ENCODE measurements at places on chromosomes 5 and 9.

GRCh38 chr9:130590305-130590704 is 10.9 kb downstream of the FUBP3 start:
- no peak for DNase-seq

DNA sequence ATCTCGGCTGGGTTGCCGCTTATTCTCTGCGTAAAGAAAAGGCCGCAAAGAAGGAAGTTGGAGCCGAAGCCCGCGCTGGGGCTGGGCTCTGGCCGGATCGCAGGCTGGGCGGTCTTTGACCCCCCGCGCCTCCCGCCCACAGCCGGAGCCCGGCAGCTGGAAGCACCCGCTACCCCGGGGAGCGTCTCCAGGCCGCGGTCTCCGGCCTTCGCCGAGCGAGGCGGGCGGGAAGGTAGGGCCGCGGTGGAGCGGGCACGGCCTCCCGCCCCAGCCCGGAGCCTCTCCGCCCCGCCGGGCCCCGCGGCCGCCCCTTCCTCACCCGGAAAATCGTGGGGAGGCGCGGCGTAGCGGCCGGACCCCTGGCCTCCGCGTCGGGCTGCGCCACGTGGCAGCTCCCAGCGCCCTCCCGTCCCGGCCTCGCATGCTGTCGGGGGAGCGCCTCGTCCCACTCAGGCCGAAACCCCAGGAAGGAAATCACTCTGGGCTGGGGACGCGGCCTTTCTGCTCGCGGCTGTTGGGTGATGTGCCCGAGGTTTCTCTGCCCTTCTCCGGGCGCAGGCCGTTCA is 12.0 kb downstream of the FOXD1 start:
- no peak for DNase-seq

GRCh38 chr9:9621355-9621940 is 991.4 kb downstream of the PTPRD start:
- DNase-seq, result no peak

DNA sequence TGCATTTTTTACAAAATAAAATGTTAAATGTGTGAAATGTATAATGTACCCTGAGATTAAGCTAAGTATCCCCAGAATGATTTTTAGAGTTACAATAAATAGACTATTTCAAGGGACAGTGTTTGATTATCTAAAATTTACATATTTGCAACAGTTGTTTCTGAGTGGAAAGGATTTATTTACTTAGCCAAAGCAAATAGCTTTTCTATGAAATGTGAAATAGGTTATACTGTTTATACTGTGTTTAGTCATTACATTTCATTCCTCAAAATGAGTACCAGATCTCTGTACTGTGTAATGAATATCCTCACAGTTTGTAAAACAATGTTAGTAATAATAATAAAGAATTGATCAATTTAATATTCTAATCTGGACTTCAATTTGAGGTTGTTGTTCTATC is 1019.0 kb downstream of the NR2F1-AS1 start:
- no peak for DNase-seq

DNA sequence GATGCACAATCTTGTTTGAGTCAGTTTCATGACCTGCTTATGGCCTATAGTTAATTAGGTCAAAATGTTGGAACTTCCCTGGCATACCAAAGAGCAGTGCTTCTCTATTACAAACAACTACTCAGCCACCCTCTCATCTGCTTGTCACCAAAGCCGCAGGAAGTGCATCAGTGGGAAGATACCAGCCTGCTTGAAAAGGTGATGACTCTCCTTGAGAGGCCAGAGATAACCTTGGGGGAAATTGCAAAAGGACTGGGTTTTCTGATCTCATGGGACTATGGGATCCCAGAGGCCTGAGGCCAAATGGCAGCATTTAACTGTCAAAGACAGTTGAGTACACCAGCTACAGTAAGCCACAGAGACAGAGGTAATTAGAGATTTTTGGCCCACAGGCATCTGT is 69.9 kb downstream of the C9orf57 start:
- DNase-seq, result no peak

DNA sequence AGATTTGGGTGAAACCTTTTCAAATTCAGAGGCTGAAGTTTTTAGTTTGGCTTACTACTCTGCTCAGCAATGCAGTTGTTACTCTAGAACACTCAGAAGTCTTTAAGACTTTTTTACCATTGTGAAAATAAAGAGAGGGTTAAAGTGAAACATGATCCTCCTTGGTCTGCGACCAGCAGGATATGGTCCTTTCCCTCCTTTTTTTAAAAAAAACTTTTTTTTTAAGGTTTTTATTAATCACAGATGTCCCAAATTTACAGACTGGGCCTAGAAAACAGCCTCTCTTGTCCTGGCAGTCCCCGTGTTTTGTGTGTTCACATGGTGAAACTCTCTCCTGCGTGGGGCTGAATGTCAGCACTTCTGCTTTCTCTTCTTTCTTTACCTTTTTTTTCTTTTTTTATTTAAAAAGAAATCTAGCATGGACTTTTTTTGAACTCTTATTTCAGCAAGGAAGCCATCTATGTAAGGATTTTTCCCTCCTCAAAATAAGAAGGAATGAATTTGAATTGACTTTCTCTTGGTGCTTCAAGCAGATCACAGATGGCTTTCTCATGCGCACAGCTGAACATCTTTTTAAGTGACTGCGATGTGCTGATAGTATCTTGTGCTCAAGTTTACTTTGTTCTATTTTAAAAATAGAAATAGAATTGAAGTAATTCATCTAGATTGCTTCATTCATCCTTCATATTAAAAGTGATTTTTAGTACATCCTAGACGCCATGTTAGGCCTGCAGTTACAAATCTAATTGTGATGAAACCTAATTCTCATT is 128.7 kb upstream of the OTULINL start:
- no peak for DNase-seq

DNA sequence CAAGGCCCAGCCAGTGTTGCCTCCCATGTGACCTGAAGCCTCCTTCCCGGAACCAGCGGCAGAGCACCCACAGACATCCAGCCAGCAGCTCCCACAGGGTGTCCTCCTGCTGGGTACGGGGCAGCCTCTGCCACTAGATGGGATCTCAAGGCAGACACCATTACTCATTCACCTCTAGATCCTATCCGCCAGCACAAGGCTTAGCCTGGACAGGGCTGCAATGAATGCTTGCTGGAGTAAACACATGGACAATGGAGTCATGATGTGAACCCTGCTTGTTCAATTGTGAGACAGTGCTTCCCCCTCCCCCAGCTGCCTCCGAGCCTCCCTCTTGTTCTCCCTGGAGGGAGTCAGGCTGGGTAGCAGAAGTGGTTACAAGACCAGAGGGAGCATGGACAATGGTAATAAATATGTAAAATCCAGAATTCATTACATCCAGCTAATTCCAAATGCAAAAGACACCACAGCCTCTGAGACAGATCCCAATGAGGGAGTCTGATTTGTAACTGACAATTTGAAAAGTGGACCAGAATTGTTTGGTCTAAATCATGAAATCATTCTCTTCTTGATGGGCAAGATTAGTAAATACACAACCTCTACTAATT is 132.0 kb downstream of the CRB2 start:
- DNase-seq, result no peak

- DNase-seq, result no peak
Observed at GRCh38 chr9:120555839-120556238, 24.1 kb downstream of the CDK5RAP2 start.

DNA sequence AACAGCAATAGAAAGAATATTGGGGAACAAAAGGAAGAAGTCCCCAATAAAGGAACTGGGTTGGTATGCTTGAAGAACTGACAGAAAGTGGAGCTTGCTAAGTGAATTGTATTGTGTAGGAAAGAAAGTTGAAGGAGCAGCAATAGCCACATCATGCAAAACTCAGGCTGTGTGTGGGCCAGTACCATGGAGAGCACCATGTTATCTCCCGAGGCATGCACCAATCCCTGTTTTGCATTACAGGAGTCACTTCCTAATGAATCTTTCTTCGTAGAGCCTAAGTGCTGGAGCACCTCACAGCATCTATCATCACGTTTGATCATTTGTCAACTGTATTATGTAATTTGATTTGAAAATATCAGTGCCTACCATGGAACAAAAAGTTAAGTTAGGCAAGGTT is 137.7 kb upstream of the NMUR2 start:
- no peak for DNase-seq

- no peak for DNase-seq
Observed at GRCh38 chr9:19320495-19320894, 59.5 kb downstream of the RPS6 start.

- DNase-seq, result peak; percentile 54
Observed at GRCh38 chr5:142748568-142749249, 21.5 kb upstream of the ARHGAP26 start.

GRCh38 chr5:53454719-53455000 is 25.8 kb upstream of the FST start:
- DNase-seq, result no peak

GRCh38 chr9:130899051-130899748 is 2.6 kb upstream of the QRFP start:
- DNase-seq, result no peak

- DNase-seq, result no peak
Observed at GRCh38 chr9:92292338-92293074, 991 bp downstream of the IARS1 start.

DNA sequence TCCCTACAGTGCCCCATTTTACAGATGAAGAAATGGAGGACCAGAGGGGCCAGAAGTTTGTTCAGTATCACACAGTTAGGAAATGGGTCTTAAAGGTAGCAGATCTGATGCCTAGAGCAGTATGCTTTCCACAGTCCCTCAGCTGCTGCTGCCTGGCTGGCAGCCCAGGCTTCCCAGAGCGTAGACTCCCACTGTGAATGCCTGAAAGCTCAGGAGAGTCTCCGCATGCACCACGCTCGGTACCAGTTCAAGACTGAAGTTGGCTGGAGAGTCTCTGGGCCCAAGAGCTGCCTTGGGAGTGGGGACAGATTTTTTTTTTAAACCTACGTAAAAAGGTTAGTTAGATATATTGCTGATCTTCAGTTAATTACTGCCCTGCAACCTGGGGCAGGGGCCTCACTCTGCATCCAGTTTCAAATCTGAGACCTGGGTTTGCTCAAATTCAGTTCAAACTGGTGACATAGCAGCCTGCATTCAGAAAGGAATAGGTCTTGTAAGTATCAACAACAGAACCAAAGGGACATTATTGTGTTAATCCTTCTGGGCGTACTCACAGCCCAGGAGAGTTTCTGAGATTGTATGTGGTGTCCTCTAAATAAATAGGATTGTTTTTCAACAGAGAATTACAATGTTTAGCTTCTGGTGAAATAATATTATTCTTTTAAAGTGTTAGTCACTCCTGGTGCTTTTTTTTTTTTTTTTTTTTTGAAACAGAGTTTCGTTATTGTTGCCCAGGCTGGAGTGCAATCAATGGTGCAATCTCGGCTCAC is 8.3 kb downstream of the NANS start:
- no peak for DNase-seq

GRCh38 chr9:79682076-79682736 is 110.4 kb downstream of the TLE4 start:
- DNase-seq, result no peak

DNA sequence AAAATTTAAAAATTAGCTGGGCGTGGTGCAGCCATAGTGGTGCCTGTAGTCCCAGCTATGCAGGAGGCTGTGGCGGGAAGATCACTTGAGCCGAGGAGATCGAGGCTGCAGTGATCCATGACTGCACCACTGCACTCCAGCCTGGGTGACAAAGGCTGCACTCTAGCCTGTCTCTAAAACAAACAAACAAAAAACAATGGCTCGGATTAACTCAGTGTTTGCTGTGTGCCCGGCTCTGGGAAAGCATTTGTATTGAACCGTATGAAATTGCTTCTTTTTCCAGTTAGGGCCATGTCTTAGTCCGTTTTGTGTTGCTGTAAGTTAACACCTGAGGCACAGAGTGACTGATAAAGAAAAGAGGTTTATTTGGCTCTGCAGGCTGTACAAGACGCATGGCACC is 62.6 kb downstream of the CFAP77 start:
- no peak for DNase-seq

GRCh38 chr5:129971714-129972113 is 67.4 kb downstream of the CHSY3 start:
- no peak for DNase-seq

DNA sequence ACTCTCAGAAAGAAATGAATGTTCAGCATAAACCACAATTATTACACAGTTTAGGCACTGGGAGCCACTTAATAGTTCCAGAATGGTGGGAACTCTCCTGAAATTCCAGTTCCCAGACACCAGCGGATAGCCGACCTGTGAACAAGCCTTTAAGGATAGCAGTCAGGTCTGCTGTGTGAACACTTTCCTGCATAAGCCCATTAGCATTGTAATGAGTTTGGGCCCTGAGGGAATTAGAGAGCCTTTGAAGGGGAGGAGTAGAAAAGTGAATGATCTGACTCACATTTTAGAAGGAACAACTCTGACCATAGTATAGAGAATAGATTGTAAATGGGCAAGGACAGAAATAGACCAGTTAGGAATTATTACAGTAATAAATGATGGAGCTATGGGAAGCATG is 189.1 kb downstream of the ADGRV1 start:
- DNase-seq, result no peak

DNA sequence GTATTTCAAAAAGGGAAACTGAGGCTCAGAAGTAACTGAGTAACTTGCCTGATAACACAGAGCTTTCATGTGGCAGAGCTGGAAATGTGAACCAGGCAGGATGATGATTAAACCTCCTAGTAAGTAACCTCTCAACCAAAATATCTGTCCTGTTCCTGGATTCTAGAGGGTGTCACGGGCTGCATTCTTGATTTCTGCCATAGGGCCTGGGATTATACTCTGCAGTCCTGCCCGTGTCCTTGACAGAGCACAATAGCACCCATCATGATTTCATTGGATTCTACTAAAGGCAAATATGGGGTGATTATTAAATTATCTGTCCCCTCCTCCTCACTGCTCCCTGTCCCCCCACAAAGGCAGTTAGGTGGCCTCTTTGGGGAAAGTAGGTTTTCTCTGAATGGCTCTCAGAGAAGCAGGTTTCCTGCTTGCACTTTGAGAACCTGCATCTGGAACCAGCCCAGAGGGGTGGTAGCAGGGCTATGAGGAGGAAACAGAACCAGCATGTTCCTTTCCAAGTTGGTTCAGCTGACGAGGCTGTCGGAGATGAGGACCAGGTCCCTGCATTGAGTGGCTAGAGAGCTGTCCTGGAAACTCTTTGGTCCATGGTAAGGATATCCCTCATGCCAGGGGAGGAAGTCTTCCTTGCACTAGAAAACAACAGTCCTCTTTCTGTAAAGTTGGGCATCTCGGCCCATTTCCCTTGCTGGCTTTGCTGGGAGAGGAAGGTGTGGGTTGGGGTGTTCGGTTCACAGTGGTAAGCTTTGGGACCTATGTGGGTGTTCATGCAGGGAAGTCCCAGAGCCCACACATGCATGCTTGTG is 36.6 kb downstream of the PPARGC1B start:
- no peak for DNase-seq

GRCh38 chr5:153960269-153961215 is 78.2 kb downstream of the FAM114A2 start:
- DNase-seq, result peak; percentile 30

DNA sequence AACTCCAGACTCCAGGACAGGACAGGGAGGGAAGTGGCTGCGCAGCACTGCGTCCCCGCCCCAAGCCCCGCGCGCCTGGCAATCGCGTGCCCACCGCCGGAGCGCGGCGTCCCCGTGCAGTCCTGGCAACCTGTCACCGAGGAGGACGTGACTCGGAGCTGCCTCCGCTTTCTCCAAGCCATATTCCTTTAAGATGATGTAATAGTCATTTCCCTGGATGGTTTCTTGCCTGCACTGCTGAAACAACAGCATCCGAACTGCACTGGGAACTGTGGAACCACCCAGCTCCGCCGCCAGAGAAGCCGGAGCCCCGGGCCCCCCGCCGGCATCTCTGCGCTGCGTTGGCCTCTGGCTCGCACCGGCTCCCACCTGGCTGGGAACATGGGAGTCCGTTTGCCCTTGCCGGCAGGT is 34.5 kb downstream of the KCTD16 start:
- no peak for DNase-seq

GRCh38 chr9:108162664-108163063 is 673.1 kb upstream of the KLF4 start:
- no peak for DNase-seq

- DNase-seq, result no peak
Observed at GRCh38 chr9:123168586-123168985, 99.8 kb downstream of the STRBP start.

Measured in stimulated activated naive CD8-positive, alpha-beta T cell treated with anti-CD3 and anti-CD28 coated beads, Interleukin-15, amount 100 ng/mL, for 72 hours (primary cell).